Naive B cell (primary cell): ENCODE measurements at places on chromosomes 7 and 10.

- DNase-seq, result no peak
Observed at GRCh38 chr10:22476601-22477321, 131.5 kb downstream of the SPAG6 start.

DNA sequence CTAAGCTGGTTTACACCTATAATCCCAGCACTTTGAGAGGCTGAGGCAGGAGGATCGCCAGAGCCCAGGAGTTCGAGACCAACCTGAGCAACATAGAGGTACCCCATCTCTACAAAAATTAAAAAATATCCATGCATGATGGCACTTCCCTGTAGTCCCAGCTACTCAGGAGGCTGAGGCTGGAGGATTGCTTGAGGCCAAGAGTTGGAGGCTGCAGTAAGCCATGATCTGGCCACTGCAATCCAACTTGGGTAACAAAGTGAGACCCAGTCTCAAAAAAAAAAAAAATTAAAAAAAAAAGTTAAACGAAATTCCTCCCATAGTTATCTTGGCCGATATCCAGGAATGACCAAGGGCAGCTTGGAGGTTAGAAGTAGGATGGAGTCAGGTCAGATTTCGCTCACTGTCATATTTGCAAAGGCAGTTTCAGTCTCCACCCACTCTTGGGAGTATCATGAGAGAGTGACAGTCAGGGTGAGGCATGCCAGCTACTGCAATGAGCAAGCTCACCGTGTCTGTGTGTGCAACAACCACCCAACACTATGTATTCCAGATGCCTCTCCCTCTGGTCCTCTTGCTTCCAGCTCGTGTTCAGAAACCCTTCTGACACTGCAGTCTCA is 6.0 kb upstream of the ZDHHC4 start:
- no peak for DNase-seq

DNA sequence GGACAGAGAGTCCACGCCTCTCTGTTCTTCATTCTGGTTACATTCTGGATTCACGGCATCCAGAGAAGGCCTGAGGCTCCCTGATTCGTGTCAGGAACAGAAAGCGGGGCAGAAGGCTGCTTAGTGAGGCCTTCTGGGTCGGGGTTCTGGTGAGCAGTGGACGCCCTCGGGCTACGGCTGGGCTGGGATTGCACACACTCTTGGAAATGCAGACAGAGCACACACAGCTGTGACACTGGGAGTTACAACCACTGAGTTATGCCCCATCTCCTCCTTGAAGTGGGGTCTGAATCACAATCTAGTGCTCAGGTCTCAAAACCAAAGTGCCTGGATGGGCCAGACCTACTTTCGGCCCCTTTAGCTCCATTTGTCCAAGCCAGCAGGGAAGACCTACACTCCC is 156.9 kb upstream of the GDF10 start:
- DNase-seq, result no peak

DNA sequence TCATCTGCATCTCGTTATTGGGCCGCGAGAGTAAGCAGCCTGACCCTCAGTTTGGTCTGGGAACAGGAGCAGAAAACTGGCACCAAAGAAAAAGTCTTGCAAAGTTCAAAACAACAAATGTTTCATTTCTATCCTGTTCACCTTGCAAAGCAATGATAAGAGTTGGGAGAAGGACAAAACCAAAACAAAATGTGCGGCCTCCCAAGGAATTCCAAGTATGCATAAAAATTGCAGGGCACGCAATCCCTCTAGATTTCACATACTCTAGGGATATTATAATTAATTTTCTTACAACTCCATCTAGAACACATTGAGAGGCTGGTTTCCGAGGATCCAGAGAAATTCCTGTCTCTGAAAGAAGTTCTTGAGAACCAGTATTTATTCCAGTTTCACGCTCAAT is 20.1 kb downstream of the CHUK start:
- DNase-seq, result no peak

GRCh38 chr7:64639267-64640001 is 26.5 kb upstream of the ZNF107 start:
- DNase-seq, result no peak

DNA sequence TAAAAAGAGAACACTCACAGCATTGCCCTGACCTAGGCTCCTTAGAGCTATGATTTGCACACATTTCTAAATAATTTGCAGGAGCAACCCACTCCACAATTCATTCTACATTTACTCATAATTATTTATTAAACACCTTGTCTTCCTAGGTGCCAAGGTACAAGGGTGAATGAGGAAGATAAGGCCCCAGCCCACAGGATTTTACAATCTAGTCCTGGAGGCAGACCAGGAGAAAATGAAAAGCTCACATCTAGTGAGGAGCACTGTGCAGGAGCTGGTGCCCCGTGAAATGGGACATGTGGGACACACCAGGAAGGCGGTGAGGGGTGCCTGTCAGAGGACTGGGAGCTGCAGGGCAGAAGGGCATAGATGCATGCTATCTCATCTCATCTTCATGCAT is 59.7 kb upstream of the LRRC18 start:
- no peak for DNase-seq

- DNase-seq, result no peak
Observed at GRCh38 chr7:105521027-105521716, 899 bp downstream of the PUS7 start.

DNA sequence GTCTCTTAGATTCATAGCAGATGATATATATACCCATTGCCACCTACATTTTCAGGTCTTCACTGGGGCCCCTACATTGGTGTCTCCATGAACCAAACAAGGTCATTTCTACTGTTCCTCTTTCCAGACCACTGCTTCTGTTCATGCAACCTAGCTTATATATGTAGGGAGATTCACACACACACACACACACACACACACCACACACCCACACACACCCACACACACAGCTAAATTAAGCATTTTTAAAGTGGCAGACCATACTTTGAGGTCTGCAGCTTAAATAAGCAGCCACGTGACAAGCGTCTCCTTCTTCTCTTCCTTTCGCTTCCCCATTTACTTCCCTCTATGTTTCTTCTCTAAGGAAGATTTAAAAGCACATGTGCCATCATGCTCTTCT is 70.0 kb upstream of the CC2D2B start:
- peak; percentile 76 for DNase-seq

DNA sequence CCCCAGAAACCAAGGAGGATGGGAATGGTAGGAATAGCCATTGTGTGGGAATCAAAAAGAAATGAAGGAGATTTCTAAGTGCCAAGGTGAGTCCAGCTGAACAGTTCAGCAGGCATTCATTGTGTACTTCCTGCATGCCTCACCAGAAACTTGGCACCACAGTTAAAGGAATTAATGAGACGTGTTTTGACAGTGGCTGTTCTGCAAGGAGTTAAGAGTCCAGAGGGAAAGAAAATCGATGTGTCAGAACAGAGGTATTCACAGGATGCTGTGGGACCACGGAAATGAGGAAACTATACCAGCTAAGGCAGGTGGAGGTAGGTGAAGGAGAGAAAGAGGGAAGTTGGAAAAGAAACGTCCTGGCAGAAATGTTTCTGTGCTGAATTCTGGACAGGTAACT is 78.1 kb downstream of the PRKCQ start:
- no peak for DNase-seq

DNA sequence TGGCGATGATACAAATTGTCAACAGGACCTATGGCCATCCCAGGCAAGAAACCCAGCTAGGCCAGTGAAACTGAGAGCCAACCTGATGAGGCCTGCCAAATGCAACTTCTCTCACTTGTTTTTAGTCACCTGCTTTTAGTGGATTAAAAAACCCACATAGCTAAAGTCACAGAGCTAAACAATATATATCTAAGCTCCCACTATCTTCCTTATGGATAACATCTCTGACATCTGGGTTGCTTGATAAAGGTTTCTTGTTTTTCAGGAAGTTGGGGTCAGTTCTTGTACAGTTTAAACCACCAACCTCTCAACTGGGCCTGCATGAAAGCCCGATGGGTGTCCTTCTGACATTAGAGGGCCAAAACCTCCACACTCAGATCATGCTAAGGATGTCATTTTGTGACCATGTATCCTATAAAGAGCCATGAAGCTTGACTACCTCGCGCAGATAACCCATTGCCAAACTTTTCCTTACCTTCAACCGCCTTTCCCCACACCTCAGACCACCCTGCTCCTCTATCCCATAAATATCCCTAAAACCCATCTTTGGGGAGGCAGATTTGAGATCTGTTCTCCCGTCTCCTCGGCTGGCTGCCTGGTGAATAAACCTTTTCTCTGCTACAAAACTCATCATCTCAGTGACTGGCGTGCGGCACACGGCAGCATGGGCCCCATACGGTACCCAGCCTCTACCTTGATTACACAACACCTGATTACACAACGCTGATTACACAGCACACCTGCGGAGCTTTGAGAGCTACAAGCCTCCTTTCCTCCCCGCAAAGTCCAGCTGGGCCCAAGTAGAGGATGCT is 797 bp upstream of the STMP1 start:
- no peak for DNase-seq

DNA sequence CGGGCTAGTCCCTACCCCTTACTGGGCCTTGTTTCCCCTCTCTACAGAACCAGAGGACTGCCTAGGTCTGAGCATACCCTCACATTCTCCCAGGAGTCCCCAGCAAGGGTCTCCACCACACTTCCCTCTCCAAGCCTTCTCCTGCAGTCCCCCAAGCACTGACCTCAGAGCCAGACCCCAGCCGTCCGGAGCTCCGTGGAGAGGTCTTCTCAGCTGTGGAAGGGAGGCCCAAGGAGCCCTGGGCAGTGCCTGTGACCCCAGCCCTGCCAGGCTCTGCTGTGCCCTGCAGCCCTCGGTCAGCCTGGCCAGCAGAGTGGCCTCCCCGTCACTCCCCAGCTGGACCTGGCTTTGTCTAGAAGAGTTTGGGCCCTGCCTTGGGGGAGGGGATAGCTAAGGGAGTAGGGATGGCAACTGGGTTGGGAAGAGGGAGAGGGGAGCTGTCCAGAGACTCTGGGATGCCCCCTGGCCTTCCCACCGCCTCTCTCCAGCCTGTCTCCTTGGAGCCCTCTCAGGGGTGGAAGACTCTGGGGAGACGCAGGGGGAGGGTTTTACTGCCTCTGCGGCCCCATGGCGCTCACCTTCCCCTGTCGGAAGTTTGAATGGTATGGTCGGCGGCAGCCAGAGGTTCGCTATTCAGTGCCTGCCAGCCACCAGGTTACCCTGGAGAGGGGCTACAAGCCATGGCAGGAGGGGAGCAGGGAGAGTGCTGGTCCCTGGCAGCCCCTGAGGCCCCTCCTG is at the start of gene C10orf105:
Gene C10orf105 (minus strand): TSS at position 315 of the 738 bp plus-strand sequence. CDS start 3,441 bp downstream, outside the sequence.
- DNase-seq, result no peak

- no peak for DNase-seq
Observed at GRCh38 chr10:125093199-125093973, 67.0 kb downstream of the CTBP2 start.

DNA sequence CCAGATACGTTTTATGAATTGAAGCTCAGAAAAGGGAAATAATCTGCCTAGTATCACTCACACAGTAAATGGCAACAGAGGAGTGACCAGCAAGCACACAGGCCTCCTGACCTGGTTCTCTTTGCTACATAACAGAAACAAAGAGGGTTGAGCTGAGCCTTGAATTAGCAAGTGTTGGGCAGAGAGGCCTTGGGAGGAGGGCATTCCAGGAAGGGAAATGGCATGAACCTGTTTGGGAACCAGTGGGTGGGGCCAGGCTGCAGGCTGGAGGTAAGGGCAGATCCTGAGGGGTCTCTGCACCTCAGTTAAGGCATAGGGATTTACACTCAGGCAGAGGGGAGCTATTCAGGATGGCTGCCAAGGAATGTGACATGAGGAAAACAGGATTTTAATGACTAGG is 24.8 kb upstream of the CYCS start:
- no peak for DNase-seq

DNA sequence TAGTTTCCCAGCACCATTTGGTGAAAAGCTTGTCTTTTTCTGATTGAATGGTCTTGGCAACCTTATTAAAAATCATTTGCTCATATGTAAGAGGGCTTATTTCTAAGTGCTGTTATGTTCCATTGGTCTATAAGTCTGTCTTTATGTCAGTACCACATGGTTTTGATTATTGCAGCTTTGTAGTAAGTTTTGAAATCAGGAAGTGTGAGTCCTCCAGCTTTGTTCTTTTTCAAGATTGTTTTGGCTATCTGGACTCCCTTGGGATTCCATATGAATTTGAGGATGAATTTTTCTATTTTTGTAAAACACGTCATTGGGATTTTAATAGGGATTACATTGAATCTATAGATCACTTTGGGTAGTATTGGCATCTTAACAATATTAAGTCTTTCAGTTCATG is 5.4 kb downstream of the KIF11 start:
- no peak for DNase-seq

DNA sequence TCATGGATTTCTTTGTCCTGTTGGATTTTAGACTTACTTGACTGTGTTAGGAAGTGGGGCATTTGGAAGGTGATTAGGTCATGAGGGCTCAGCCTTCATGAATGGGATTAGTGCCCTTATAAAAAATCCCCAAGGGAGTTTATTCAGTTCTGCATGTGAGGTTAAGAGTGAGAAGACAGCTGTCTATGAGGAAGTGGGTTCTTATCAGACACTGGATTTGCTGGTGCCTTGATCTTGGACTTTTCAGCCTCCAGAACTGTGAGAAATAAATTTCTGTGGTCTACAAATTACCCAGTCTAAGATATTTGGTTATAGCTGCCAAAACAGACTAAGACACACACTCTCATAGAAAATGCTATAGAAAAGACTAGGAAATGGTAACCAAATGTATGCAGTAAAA is 724.7 kb upstream of the FZD8 start:
- DNase-seq, result no peak

GRCh38 chr7:116530107-116530820 is 5.4 kb downstream of the CAV1 start:
- DNase-seq, result no peak

- no peak for DNase-seq
Observed at GRCh38 chr7:83732305-83732704, 83.4 kb upstream of the SEMA3E start.

DNA sequence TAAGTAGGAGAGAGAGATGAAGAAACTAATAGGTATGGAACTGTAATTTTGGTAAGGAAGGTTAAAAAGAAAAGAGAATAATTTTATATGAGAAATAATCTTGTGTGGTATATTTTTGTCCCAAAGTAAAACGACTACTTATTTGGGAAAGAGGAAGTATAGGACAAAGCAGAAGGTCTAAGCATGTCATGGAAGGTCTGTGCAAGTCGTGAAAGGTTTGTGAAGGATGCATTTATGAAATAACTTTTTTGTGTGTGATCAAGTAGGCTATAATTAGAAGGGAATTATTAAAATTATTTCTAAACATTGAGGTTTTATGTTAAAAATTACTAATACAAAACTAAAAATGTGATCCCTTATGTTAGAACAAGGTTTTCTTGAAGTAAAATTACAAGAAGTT is 63.3 kb downstream of the ZNF783 start:
- no peak for DNase-seq

DNA sequence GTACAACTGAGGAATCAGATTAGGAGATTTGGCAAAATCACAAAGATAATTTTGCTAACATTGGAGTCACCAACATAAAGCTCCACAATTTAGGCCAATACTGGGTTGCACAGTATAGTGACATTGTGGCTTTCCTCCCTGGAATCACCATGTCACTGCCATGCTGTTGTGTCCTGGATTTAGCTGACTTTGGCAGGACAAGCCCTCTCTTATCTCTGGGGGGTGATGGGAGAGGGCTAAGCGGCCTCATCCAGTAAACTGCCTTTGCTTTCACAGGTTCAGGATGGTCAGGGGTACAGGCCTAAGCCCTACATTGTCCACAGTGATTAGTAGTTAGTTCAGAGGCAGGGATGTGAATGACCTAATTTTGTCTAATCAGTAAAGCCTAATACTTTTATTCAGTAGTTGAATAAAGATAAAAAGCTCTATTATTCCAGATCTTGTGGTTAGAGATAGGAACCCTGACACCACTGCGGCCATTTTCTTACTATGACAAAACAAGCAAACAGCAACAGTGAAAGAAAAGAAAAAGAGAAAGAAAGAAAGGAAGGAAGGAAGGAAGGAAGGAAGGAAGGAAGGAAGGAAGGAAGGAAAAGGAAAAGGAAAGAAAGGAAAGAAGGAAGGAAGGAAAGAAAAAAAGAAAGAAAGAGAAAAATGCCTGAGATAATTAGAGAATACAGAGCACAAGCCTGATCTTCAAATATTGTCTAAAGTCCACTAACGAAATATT is 140.1 kb downstream of the ETV1 start:
- no peak for DNase-seq
